ENCODE measurements at places on chromosomes 1 and 21.
A peak's percentile ranks its signal among the peaks of the same experiment; 100 is the strongest.

DNA sequence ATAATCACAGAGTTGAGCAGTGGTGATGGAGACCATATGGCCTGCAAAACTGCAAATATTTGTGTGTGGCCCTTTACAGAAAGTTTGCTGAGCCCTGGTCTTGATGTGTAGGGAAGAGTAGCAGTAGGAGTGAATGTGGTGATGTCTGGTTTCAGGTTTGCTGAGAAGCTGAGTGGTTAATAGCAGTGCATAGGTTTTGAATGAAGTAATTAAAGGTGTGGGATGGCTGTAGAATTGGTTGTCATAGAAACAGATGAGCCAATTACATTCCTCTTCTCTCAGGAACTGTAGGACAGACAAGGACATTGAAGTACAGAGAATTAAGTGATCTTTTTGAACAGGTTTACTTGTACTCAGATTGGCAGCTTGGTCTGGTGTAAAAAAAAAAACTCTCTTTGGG lies 37.4 kb downstream of the PRDM2 start:
- DNase-seq, result no peak

- DNase-seq, result no peak
Observed at GRCh38 chr1:24868016-24868875, 61.8 kb downstream of the RUNX3 start.

DNA sequence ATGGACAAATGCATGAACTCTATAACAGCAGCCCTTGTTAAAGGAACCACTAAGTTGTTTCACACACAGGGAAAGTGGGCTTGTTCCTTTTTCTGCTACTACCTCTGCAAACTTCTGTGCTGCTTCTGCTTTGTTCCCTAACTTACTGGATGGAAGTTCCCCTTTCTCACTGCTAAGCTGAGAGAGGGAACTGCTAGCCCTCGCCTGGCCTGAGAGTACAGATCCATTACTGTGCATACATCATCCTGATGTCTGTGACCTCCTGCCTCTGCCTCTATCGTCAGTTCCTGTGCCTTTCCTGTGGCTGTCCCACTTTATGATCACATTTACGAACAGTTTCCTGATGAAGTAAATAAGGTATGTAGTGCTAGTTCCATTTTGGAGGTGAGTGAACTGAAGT lies 3.5 kb downstream of the GNAT2 start:
- peak; percentile 18 for DNase-seq

DNA sequence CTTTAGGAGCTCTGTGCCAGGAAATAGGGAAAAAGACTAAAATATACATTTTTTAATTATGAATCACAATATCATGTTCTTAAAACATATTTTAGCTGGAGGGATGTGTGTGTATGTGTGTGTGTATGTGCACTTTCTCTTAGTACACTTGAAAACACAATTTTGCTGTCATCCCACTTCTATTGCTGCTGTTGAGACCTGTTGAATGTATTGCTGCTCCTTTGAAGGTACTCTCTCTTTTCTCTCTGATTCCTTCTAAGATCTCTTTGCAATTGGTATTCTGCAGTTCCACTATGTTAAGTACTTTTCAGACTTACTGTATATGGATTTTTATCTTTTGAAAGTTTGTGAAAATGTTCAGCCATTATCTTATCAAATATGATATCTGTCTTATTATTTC lies 43.5 kb upstream of the COG2 start:
- DNase-seq, result no peak

GRCh38 chr1:89732643-89733222 lies 88.1 kb upstream of the LRRC8D start:
- no peak for DNase-seq

DNA sequence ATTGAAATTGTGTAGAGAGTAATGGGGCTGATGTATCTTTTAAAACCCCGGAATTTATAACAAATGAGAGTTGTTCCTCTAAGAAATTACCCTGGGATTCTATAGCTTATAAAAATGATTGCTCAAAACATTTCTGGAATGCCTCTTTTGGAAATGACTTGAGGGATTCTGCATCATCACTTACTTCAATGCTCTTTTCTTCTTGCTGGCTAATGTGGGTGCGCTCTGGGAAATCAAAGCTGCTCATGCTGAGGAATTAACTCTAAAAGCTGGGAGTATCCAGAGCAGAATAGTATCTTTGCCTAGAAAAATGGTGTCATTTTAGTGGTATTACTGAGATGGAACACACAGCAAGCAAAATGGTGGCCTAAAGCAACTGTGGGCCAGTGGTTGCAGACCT lies 23.0 kb upstream of the TBX15 start:
- no peak for DNase-seq

DNA sequence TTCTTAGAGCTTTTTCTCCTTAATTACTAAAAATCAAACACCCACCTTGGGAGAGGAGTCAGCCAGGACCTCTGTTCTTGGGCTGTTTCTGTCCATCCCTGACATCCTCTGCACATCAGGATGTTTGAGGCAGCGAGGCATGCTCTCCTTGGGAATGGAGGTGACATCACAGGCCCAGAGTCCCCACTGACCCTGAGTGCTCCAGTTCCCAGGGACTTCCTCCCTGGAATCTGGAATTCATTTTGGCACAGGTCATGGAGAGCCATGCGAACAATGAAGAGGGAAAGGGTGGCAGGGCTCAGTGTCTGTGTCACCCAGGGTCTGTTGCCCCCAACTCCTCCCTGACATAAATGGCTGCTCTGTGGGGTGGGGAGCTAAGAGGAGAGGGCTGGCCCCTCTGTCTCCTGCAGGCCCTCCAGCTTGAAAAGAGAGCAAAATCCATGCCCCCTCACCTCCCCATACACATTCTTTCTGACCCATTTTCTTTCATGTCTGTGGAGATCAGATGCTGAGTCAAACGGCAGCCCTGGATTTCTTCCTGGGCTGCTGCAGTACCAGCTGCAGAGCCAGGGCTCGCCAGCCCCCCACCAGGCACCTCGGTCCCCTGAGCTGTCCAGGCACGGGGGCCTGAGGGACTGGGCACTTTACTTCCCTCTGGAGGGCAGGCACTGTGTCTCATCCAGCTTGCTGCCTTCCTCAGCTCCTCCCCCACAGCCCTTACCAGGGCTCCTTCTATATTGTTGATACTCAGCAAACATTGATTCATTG lies 102.0 kb downstream of the NMNAT2 start:
- DNase-seq, result no peak

- no peak for DNase-seq
Observed at GRCh38 chr1:177442584-177442983, 271.8 kb downstream of the BRINP2 start.

DNA sequence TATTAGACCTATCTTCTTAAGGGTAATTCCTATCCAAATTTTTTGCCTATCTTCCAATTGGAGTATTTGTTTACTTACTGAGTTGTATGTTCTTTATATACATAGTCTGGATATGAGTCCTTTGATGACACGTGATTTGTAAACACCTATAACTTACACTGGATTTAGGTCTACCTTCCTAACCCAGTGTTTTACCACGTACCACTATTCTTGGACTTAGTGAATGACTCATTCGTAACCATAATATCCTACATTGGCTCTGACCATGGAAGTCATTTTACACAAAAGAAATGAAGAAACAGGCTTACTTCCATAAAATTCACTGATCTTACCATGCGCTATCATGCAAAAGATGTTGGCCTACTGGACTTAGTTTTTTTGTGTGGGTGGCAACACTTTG lies 23.9 kb upstream of the ZZZ3 start:
- no peak for DNase-seq

GRCh38 chr1:3471356-3472087 lies 17.1 kb downstream of the ARHGEF16 start:
- no peak for DNase-seq

GRCh38 chr1:157116737-157117103 lies 17.1 kb upstream of the ETV3L start:
- no peak for DNase-seq

- no peak for DNase-seq
Observed at GRCh38 chr1:8477983-8478362, 160.1 kb downstream of the SLC45A1 start.

DNA sequence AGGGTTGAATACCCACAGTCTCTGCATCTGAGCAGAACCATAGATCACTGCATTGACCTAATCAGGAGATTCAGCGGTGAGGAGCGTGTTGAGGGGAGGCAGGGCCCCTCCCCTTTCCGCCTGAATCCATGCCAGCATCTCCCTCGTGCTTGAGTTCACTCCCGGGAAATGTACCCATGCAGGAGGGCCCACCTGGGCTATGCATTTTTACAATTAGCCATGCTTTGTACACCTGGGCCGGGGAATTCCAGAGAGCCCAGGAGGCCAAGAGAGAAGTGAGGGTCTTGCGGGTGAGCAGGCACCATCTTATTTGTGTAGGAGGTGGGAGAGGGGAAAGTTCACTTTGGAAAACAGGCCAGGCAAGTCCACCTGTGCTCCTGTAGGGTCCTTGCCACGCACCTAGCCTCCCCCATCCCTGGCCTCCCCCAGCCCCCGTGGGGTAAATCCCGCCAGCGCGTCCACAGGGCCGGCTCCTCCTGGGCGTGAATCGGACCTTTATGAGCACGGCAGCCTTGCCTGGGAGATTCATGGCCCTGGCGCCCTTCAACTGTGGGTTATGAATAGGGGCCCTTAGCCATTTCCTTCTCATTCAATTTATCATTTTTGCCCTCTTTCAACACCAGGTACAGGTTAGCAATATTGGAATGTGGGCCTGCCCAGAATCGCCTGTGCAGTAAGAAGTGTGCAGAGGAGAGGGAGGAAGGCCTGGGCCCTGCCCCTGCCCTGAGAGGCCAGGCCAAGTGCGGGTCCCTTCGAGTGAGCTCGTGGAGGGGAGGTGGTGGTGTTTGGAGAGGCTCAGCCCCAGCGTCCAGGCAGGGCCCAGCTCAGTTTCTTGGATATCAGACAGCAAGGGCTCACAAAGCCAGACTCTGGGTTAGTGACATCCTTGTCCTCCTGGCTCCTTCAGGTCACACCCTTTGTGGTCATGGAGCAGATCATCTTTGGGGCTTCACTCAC lies 84.4 kb upstream of the ACTRT2 start:
- no peak for DNase-seq

DNA sequence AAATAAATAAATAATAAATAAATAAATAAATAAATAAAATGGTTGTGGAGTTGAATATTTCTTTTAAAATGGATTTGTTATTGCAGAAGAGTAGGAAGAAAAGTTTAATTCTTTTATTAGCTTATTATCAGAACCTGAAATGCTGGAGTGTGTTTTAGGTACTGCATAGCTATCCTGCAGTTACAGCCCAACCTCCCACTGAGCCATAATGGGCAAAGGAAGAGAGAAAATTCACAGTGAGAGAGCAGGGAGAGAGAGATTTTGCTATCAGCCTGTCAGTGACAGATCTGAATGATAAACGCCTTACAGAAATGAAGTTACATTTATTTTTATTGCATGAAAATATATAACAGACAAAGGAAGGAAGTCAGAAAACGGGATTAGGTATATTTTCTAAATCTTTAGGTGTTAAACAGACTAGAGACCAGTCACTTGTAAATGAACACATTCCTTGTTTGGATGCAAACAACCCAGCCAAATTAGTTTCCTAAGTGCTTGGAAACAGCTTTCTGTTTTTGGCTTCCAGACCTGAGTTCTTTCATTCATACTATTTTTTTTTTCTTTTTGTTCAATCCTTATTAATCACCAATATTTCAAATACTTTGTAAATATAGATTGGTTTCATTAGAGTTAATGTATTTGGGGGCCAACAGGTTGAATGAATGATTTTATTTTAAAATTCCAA lies 425.3 kb downstream of the USP25 start:
- no peak for DNase-seq

- DNase-seq, result no peak
Observed at GRCh38 chr1:71210718-71211117, 129.9 kb upstream of the ZRANB2 start.

DNA sequence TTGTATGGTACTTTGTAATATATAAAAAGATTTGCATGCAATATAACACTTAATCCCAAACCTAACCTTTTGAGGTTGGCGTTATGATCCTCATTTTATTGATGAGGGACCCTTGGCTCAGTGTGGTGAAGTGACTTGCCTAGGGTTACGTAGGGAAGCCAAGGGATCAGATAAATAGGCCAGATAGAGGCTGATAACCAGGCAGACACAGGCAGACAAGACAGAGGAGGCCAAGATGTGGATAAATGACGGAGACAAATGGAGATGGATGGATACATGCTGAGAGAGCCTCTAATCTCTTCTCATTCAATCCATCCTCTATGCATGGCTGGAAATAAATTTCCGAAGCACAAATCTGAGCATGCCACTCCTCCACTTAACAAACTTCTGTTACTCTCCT lies 136.9 kb upstream of the SPATA6 start:
- no peak for DNase-seq

GRCh38 chr21:14942801-14943490 lies 121.9 kb downstream of the NRIP1 start:
- no peak for DNase-seq

DNA sequence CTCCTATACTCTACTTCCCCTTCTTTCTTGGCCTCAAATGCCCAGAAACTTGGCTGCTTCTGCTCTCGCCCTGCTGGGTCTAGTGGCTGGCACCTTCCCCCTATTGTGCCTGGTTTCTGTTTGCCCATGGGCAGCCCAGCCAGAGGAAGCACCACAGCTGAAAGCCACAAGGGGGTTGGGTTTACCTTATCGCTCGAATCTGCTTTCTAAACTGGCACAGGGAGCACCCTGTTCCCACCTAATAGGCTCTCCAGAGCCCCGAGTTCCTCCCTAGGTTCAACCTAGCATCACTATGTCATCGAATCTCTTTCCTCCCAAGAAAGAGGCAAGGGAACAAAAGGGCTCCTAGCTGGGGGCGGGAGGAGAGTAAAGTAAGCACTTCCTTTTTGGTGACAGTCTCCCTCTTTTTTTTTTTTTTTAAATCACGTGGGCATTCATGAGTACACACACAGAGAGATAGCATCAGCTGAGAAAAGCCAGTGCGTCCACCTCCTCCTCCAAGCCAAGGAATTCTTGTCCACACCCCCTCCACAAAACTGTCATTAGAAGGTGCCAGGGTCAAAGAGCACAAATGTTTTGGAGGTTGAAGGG lies 72.8 kb downstream of the PLEKHA6 start:
- peak; percentile 21 for DNase-seq

GRCh38 chr1:21586846-21587601 lies 77.8 kb downstream of the ALPL start:
- DNase-seq, result no peak

GRCh38 chr1:72485801-72486200 lies 203.5 kb upstream of the NEGR1 start:
- DNase-seq, result no peak

DNA sequence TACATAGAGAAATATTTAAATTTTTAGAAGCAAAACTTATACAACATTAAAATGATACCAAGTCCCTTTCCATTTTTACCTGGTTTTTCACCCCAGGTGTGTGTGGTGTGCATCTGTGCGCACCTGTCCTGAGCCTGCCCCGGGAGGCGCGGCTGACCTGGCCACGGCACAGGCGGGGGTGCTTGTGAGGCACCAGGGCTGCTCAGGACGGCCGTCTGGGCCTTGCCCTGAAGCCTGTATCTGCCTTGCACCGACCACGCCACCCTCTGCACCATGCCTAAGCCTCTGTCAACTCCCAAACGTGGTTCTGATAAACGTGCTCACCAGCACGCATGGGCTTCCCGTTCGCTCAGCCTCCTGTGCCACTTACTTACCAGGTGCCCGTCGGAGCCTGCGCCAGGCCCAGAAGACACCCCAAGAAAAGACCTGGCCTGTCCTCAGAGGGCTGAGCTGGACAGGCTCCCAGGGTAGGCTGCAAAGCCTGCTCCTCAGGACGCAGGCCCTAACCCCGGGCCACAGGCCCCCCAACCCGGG lies 20.9 kb downstream of the PANK4 start:
- DNase-seq, result no peak

GRCh38 chr1:240099329-240099728 lies 7.6 kb downstream of the FMN2 start:
- DNase-seq, result no peak

Measured in T-cell (primary cell).